Hematopoietic multipotent progenitor cell (in vitro differentiated cells): ENCODE measurements at places on chromosomes 4 and X. TPM values are rescaled to one million over a fixed set of nuclear protein-coding genes. Genes with fewer than 3 reads are reported as not detected.

GRCh38 chr4:105637408-105638176 is 70.9 kb downstream of the INTS12 start:
- peak; percentile 5 for DNase-seq

DNA sequence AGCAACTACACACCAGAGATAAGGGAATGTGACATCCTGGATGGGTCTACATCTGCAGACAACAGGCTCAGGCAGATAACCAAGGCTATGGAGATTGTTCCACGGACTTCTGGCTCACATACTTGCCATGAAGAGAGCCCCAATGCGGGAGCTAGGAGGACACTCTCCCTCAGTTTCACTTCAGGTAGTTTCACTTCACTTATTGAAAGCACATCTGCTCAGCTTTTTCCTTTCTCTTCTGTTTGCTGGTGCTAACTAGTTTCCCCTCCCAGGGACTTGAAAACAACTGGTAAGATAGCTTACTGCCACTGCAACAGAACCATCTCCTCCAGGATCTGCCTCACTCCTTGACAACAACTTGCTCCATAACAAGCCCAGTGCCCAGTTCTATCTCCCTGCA is 1.4 kb upstream of the CT47C1 start:
- DNase-seq = no peak

- no peak for DNase-seq
Observed at GRCh38 chr4:24856586-24856985, 56.3 kb downstream of the CCDC149 start.

CFAP99 gene
- total RNA-seq = 0.27 TPM

GRCh38 chrX:12002876-12003275 is 135.4 kb upstream of the FRMPD4 start:
- no peak for DNase-seq

ZNF674 gene
- 3.2 TPM for total RNA-seq

DNA sequence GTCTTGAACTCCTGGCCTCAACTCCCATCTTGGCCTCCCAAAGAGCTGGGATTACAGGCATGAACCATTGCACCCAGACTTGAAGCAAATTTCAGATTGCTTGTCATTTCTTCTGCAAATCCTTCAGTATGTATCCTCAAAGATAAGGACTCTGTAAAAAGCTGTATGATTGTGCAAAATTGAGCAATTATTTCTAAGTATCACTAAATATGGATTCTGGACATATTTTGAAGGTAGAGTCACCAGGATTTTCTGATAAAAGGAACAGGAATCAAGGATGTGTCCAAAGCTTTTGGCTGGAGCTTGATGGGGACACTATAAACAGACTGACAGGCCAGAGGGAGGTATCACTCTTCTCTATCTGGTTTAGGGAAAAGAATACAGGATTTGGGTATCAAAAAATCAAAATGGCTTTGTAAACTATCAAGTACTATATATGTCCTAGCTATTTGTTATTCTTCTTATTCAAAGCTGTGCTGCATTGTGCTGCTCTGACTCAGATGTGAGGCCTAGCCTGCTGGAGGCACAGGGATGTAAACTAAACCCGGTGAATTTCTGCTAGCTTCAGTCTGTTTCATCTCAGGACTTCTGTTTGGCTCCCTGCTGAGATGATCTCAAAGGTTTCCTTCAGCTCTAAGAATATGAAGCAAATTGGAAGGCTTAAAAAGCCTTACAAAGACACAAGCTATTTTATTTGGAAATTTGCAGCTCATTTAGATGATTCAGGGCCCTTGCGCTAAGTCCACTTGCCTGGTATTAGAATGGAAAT is 8.3 kb downstream of the RPS4X start:
- no peak for DNase-seq

GRCh38 chr4:45353161-45353560 is 626.8 kb upstream of the GNPDA2 start:
- DNase-seq = no peak

- no peak for DNase-seq
Observed at GRCh38 chr4:155604718-155605626, 61.7 kb upstream of the GUCY1A1 start.

DNA sequence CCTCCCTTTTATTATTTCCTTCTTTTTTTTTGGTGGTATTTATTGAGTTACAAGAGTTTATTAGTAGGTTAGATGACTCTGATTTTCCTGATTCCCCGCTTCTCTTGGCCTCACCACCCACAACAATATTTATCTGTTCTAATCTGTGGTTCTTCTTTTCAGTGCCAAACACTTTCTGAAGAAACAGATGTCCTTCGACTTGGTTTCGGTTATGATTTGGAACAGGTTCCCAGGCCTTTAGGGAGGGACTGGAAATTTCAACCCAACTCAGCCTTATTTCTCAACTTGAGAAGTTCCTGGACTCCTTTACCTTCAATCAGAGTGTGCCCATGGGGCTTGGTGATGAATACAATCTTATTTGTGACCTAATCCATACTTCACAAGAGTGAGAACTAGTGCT is 108.1 kb downstream of the UCHL1 start:
- DNase-seq = no peak

GRCh38 chr4:14496969-14497368 is 505.3 kb upstream of the CPEB2 start:
- no peak for DNase-seq

TRIM2 gene
- 5.7 TPM for total RNA-seq

GRCh38 chrX:152926279-152926678 is 28.4 kb downstream of the ZNF185 start:
- DNase-seq = peak; percentile 89

DNA sequence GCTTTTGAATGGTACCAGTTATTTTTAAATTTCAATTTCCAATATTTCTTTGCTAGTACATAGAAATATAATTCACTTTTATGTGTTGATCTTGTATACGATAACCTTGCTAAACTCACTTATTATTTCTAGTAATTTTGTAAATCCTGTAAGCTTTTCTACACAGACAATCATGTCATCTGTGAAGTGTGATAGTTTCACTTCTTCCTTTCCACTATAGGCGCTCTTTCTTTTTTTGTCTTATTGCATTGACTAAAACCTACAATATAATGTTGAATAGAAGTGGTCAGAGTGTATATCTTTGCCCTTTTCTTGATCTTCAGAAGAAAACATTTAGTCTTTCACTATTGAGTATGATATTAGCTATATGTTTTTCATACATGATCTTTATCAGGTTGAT is 76.6 kb downstream of the ZNF182 start:
- DNase-seq = no peak

DNA sequence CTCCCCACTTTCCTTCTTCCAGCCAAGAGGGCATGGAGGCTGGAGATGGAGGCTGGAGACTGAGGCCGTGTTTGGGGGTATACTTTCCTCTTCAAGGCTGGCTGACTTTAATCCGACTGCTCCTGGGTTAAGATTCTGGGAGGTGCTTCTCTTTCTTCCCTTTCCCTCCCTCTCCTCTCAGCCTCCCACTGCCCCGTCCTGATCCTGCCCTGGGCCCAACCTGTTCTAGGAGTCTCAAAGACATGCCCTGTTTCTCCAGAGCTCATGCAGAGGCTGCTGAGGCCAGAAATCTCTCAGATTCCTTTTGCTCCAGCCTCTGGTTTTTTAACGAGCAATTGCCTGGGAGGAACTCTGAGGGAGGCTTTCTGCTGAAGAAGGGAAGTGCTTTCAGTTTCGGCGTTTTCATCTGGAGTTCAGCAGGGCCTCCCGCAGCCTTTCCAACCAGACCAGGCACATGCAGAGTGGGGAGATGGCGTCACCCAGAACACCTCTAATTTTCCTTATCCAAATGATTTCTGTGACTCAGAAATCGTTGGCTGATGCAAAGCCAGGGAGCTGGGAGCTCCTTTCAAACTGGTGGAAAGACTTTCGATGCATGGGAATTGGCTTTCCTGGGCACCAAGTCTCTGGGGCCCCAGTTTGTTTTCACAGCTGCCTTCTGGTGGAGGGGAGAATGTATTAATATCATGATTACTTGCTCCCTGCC is 34.5 kb upstream of the FAM9C start:
- no peak for DNase-seq

- no peak for DNase-seq
Observed at GRCh38 chr4:128289523-128290158, 2.0 kb upstream of the PGRMC2 start.

ZDHHC15 gene
- total RNA-seq = 2.2 TPM

MAGEB6B gene
- not detected for total RNA-seq

DNA sequence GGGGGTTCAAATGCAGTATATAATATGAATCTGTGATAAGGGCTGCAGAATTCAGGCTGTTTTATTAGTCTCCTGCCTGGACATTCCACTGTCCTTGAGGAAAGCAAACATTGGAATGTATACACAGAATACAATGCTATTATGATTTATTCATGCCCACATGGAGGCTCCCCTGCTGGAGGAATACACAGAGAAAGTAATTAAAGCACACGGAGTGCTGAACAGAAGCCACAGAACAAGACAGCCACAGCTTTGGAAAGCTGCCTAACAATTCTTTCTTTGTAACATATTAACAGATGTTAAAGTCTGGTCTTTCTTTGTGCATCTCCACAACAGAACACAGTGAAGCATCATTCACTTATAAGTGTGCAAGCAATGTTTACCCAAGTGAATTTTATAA is 155.8 kb downstream of the ARAP2 start:
- DNase-seq = no peak

DNA sequence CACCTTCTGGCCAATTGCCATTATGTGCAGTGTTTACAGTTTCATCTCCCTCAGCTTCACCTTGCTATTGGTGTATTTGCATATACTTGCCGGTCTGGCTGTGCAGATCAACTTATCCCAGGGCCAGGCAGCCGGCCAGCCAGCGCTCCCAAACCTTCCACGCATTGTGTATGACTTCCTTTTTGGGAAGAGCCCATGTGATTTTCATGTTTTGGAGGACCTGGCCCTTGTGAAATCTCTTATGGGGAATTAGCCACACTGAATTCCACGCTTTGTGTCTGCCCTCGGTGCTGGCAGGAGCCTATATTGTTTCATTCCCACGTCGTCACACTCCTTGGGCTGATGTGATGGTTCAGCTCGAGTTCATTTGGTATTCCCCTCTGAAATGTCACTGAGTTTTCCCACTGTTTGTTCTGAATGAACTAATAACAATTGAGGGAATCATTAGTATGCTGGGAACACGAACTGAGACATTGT is 6.0 kb upstream of the PDLIM3 start:
- DNase-seq = no peak

GRCh38 chrX:13046141-13046855 is 1.9 kb upstream of the FAM9C start:
- no peak for DNase-seq

GRCh38 chr4:82839624-82840023 is 41.0 kb upstream of the SCD5 start:
- DNase-seq = no peak

GRCh38 chr4:4782969-4783368 is 76.5 kb upstream of the MSX1 start:
- no peak for DNase-seq

GRCh38 chr4:176308441-176308840 is 11.3 kb upstream of the SPCS3 start:
- DNase-seq = no peak

- peak; percentile 10 for DNase-seq
Observed at GRCh38 chr4:173169178-173169427, 492 bp downstream of the GALNT7 start.

GRCh38 chr4:2072971-2073807 is 14.1 kb downstream of the NAT8L start:
- DNase-seq = no peak

DNA sequence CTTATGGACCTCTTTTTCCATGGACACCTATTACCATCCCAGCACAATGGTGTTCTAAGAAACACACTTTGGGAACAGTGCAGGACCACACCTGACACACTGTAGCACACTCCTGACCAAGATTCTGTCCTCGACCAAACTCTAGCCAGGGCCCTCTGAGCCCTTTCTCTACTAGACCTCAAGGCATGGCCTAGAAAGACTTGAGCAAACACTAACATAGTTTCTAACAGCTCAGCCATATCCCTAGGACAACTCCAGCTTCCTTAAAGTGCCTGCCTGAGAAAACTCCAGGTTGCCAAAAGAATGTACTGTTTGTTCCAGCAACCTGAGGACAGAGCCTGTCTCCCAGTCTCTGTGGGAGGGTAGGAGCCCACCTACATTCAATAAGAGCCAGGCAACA is 48.3 kb downstream of the QDPR start:
- no peak for DNase-seq

DCAF12L1 gene
- not detected for total RNA-seq

GRCh38 chr4:9870165-9870790 is 88.8 kb downstream of the DRD5 start:
- peak; percentile 23 for DNase-seq

DNA sequence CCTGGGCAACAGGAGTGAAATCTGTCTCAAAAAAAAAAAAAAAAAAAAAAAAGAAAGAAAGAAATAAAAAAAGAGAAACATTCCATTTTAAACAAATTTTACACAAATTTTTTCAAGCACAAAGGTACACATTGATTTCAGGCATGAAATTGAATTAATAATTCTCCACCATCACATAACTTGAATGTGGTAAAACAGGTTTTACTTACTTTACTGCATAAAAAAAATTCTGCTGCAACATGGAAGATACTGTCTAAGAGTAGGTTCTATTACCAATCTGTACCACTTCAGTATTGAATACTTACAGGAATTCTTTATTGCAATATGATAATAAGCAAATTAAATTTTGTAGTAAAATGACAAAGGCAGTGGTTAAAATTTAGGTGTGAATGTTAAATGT is 271.6 kb upstream of the ARSJ start:
- no peak for DNase-seq

- DNase-seq = peak; percentile 60
Observed at GRCh38 chr4:86496094-86497080, 97.7 kb upstream of the PTPN13 start.

DNA sequence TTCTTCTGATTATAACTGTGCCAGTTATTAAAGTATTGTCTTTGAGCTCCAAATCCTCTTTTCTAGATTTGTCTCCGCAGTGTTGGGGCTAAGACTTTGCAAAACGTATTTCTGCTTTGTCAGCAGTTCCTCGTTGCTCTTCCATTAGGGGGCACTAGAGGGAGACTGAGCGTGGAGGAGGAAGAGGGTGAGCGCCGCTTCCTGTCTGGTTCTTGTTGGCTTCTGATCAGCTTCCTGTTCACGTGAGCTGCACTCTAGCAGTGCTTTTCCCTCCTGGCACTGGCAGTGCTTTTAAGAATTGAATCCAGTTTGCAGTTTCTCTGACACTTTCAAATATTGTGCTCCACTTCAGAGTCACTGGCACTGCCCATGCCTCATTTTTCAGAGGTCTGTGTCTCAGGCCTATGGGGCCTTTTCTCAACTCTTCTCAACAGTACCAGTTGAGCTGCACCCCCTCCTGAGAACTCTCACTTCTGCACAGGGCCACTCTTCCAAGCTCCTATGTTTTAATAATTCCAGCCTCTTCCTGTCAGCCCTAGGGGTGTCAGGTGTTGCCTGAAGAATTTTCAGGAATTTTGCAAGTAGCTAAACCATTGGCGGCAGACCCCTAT is 54.4 kb upstream of the LCORL start:
- DNase-seq = peak; percentile 19

RNF175 gene
- total RNA-seq = not detected

CSAG2 gene
- not detected for total RNA-seq
